CD4-positive, alpha-beta T cell treated with Interleukin-15 for 1 hour (primary cell): ENCODE measurements at places on chromosomes 4 and X.

- no peak for DNase-seq
These were observed 666.0 kb downstream of the GRID2 start for GRCh38 chr4:92969650-92970379.

DNA sequence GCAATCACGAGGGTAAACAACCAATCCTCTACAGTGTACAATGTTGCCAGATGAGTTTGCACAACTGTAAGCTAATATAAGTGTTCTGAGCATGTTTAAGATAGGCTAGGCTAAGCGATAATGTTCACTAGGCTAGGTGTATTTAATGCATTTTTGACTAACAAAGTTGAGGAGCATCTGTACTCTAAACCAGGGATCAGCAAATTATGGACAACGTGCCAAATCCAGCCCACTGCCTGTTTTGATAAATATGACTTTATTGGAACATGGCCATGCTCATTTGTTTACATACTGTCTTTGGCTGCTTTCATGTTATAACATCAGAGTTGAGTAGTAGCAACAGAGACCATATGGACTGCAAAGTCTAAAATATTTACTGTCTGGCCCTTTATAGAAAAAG is 46.3 kb upstream of the ARHGEF6 start:
- no peak for DNase-seq

DNA sequence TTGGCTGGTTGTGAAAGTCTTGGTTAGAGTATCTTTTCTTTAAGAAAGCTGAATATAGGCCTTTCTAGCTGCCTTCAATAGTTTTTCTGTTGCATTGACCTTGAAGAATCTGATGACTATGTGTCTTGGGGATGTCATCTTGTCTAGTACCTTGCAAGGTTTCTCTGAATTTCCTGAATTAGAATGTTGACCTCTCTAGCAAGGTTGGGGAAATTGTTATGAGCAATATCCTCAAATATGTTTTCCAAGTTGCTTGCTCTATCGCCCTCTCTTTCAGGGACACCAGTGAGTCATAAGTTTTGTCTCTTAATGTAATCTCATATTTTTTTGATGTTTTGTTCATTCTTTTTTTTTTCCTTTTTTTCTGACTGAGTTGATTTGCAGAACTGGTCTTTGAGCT is 194.7 kb downstream of the RAB28 start:
- DNase-seq = no peak

DNA sequence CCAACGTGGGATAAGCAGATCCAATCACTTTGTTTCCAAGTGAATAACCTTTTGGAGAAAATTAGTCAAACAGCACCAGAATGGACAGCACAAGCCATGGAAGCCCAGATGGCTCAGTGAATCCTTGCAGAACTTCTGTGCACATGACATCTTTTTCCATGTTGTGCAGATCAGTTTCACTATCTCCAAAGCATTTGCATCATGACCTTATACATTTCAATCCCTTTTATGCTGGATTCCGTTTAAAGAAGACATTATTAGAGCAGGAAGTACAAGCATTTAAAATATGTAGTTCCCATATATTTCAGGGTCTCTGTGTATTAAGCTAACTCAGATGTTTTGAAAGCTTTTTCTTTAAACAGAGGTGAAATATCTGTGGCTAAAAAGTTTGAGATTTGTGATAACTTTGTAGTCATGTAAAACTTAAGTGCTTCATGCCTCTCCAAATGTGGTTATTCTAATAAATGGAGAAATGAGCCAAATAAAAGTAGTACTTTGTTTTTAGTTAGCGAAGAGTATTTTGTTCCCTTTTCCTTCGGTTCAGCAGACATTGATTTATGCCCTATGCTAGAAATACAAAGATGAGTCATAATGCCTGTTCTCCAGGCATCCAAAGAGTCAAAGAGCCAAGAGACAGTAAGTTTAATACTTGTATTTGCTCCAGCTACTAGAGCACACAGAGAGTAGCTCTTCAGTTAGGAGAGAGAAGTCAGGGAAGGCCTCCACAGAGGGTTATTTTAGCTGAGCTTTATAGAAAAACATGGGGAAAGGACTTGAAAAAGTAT is 39.0 kb downstream of the PLAC8 start:
- no peak for DNase-seq

GRCh38 chrX:38961936-38962335 is 160.7 kb downstream of the MID1IP1 start:
- DNase-seq = no peak

DNA sequence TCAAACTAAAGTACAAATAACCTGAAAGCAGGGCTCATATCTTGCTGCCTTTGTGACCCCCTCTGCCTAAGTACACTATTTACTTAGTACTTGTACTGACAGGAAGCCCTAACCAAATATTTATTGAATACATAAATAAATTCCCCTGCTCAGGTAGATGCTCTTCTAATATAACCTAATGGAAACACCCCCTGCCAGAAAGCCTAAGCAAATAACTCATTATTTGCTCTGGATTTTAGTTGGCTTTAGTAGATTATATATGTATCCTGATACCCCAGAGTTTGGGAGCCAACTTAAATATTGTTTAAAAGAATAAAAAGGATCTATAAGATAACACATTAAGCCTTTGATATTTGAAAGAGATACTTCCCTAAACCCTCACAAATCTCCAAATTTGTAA is 318.2 kb downstream of the PPP1R2C start:
- DNase-seq = no peak

- DNase-seq = no peak
These were observed 818 bp downstream of the RAI2 start for GRCh38 chrX:17860179-17860780.

GRCh38 chr4:77193511-77194102 is 36.6 kb downstream of the CCNG2 start:
- peak; percentile 86 for DNase-seq

DNA sequence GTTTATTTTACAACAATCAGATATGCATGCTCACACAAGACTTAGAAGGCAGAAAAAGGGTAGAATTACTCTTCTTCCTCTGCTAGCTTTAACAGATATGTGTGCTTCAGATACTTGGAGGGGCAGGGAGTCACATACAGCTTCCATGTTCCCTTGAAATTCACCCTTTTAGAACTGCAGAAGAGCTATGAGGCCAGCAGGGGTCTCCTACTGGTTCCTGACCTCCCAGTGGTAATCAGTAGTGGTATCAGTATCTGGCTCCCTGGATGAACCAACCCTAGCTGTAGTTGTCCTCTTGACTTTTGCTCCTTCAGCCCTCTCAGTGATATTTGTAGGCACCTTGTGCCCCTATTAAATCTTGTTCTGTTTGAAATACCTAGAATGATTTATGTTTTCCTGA is 81.5 kb downstream of the RCHY1 start:
- DNase-seq = no peak

DNA sequence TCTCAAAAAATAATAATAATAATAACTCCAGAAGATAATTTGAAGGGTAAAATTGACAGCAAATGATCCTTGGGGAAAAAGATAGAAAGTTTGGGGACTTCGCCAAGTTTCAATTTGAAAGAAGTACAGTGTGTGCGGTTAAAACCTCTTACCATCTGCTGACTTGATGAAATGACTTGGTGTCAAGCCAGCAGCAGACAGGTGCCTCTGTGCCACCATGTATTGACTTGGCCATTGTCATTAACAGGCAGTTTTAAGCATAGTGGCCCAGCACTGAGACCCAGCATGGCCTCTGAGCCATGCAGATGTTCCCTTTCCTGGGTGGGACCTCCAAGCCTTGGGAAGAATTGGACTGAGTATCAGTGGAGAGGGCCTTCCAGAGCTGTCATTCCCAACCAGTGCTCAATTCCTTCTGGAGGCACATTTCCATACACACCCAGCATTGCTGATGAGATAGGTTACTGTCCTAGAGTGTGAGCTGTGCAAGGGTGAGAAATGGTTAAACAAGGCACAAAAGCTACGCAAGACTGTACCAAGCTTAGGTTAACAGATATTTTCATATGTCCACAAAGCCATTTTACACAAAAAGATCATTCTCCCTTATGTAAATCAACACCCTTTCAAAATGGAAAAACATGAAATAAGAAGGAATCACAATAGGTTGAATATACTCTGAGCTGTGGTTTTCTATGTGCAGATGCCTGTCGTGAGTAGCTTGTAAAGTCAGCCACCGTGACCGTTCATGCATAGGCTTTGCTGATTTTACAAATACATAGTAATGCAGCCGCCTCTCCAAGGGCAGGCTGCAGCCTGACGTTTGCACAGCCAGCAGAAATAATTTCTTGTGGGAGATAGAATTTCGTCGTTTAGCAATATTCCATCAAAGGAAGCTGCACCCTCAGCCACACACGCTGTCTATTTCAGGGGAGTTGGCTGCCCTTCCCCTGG is 59.4 kb upstream of the FBXW7 start:
- DNase-seq = no peak

GRCh38 chrX:115518113-115518512 is 42.9 kb upstream of the PLS3 start:
- DNase-seq = no peak

DNA sequence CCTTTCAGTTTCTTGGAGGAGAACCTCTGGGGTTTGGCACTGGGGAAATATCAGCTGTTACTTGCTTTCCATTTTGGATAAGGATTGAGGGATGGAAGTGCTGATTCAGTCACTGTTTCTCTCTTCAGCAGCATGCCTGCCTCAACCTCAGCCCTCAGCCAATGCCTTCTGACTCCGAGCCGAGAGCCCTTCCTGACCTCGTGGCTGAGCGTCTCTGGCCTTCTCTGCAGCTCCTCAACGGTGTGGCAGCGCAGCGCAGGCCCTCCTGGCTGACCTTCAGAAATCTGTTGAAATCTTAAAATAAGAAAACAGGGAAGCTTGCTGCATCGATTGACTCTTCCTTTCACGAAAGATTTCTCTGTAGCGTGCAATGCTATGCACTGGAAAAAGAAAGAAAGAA is 434.3 kb upstream of the FAT1 start:
- no peak for DNase-seq

DNA sequence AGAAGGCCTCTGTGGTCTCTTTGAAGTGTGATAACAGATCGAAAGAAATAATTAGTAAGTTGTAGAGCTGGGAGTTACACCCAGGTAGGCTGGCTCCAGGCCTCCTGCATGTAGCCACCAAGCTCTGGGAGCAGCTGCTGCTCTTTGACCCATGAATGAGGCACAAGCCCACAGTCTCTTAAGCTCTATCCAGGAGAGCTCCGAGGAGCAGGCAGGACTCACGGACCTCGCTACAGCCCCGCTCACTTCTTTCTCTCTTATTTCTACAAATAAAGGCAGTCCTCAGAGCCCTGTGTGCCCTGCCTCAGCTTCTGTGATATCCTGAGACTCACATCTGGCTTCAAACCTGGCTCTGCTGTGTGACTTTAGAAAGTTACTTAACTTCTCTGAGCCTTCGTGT is 86.9 kb downstream of the EVC start:
- DNase-seq = no peak

DNA sequence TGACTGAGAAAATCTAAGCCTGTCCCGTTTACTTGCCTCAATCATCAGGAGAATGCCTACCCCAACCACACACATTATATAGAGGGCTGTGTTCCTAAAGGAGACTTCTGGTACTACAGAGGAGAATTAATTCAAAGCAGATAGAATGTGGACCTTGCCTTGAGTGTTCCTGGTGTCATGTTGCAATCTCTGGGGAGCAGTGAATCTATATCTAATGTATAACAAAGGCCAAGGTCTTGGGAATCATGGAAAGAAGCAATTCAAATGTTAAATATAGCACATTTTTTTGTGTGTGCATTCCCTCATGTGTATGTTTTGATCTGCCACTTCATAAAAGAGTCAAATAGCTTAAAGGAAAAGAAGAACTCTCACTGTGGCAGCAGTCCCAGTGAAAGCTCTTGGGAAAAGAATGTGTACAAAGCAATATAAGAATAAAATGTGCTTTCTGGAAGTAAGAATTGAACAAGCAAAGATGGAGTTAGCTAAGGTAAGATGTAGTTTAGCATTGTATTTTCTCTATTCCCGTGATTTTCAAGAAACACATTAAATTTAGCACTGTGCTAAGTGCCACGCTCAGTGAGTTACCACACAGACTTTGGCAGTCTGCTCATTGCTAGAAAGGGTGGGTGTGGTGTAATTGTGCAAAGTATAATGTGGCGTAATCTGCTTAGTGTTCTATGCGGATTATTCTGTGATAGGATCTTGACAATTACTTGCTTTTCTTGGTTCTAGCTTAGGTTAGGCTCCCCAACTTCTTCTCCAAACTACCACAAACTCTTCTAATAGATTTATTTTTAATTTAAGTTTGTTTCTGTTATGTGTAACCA is 13.7 kb downstream of the ADH6 start:
- DNase-seq = no peak

DNA sequence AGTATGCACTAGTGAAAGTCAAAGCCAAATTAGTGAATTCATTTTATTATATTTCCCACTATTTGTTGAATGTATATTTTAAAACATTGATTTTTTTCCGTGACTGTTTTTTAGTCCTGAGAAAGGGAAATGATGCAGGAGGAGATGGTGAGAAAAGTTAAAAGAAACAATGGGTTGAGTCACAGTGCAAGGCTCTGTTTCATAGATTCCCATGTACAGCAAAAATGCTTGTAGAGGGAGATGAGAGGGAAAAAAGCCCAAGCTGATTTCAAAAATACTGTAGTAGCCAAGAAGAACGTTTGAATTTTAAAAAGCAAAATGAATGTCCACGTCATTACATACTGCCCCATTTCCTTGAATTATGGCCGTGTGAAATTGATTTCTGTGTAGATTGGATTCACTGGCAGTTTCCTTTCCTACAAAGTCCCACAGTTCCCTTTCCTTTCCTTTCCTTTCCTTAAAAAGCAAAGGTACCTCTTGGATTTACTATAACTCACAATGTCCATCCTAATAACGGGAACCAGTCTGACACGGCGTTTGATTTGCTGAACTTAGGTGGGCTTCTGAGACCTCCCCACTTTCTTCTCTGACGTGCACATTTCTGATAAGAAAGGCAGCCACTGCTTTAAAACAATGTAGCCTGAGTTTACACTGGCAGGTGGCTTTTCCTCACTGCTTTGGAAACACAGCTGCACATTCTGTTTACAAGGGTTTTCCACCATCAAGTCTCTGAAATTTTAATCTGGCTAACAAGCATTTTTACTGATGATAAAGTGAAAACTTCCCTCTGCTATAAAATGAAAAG is 63.7 kb downstream of the SPCS3 start:
- no peak for DNase-seq

DNA sequence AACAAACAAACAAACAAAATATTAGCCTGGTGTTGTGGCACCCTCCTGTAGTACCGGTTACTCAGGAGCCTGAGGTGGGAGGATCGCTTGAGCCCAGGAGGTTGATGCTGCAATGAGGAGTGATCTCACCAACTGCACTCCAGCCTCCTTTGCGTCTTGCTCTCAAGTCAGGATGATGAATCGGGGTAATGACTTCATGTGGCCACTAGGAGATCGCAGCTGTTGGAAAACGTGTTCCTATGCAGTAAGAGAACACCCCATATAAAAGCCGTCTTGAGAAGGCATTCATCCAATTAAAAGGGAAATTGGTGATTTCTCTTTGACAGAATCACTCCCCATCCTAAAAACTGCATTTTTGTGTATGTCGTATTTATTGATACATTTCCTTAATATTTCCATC is 6.9 kb downstream of the CCNB3 start:
- no peak for DNase-seq

GRCh38 chr4:15902746-15903145 is 35.8 kb downstream of the FGFBP1 start:
- DNase-seq = no peak

- peak; percentile 39 for DNase-seq
These were observed at the start of gene CRLF2 for GRCh38 chrX:1212532-1212931. Gene CRLF2, minus strand, starts transcription at chrX:1212649. Its CDS starts 15 bp downstream, at chrX:1212634.

GRCh38 chrX:2299871-2300270 is 200.9 kb downstream of the DHRSX start:
- DNase-seq = no peak

- no peak for DNase-seq
These were observed 125.0 kb upstream of the PDLIM3 start for GRCh38 chr4:185660340-185660739.

- DNase-seq = no peak
These were observed 54.8 kb upstream of the SRD5A3 start for GRCh38 chr4:55291227-55291640.
